ENCODE measurements at places on chromosomes 5 and 9. TPM values are rescaled to one million over a fixed set of nuclear protein-coding genes. Genes with fewer than 3 reads are reported as not detected.

Gene FBP2
- not detected for total RNA-seq

Gene PCDHGC3
- 38.1 TPM for total RNA-seq

Gene TMEM215
- not detected for total RNA-seq

Gene TTC23L
- 0.37 TPM for total RNA-seq

Gene OLFM1
- total RNA-seq: 5.5 TPM

Gene POLR3G
- total RNA-seq: 2.6 TPM

Gene SHOC1
- under 0.01 TPM for total RNA-seq

Gene IFNK
- not detected for total RNA-seq

Gene SLC6A3
- not detected for total RNA-seq

Gene CEP78
- total RNA-seq: 4.8 TPM

Gene PLPP7
- total RNA-seq: 6.8 TPM
